ENCODE measurements at places on chromosomes 4 and X.

DNA sequence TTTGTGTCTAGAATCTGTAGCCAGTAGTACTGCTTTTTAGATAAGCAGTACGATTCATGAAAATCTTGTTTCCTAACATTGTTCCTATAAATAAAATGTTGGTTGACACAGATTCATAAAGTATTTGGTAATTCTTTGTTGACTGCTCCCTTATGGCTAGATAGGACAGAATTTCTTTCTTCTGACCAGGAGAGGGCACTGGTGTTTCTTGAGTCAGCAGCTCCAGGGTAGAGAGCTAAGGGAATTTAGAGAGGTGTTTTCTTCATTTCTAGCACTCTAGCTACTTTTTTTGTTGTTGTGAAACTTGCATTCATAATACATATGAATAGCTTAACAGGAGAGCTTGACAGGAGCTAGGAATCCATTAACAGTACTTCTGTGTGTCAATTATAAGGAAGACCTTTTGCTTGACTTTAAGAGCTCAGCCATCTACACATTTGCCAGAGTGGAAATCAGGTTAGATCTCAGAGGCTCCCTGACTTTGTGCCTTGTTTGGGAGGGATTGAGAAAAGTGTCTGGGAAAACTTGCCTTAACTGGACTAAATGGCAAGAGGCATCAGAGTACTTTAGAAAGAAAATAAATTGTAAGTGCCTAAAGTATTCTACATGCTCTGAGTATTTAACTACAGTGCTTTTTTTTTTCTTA lies 756.1 kb downstream of the SH3BGRL start:
- DNase-seq: no peak

GRCh38 chr4:38088321-38088720 lies 128.1 kb downstream of the PTTG2 start:
- DNase-seq: no peak

DNA sequence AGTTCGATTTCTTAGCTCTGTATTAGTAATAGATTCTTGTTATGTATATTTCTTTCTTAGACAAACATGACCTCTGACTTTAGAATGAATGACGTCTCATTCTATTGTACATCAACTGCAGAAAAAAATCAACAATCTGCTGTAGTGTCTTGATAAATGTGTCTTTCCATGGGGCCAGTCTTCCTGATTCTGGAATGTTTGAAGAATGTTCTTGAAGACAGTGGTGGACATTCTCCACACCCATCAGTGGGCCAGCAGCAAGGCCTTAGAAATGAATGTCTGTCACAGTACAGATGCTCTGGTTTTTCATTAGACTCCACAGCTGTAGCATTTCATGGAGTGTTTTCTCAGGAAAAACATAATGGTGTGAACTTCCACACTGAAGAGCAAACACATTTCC lies 63.2 kb upstream of the FAM47B start:
- DNase-seq: no peak

- DNase-seq: no peak
These were observed 118.3 kb upstream of the PUDP start for GRCh38 chrX:7266288-7266687.

DNA sequence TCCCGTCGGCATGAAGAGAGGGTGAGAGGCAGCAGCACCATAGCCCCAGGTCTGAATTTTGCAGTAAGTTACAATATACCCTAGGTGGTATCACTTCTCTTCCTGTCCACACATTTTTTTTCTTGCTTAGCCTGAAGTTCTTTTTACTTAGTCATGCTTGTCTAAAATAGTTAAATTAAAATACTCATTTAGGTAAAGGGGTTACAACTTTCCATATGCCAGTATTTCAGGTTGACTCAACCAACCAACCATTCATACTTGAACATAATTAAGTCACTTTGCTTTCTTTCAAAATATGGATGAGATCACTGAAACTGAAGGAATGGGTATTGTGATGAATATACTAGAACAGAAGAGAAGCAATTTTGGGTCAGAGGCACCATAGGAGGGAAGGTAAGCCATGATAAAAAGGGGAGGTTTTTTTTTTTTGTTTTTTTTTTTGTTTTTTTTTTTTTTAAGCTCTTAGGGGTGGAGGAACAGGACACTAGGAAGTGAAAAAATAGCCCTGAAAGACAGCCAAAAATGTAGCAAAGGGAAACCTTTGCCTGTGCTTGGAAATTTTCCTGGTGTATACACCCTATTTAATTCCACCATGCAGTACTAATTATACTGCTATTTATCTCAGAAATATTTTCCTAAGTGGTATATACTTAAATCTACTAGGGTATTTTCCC lies 41.8 kb downstream of the RPS6KA3 start:
- DNase-seq: no peak

DNA sequence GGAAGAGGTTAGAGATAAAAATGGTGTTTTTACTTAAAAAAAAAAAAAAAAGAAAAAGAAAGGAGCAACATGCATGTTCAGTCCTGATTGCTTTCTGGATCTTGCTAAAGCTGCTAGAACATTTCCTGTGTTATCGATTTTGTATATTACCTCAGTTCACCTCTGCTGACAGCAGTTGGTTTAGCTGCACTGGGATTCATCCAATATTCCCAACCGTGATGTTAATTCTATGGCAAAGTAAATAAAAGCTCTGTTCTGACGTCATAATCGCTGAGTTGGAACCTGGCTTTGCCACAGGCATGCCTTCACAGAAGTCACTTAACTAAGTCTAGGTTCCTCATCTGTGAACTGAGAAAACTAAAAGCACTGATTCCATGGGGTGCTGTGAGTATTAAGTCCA lies 90.7 kb upstream of the SORBS2 start:
- no peak for DNase-seq

GRCh38 chr4:133524369-133524768 lies 375.3 kb downstream of the PCDH10 start:
- no peak for DNase-seq

- DNase-seq: no peak
These were observed 2.5 kb upstream of the TDO2 start for GRCh38 chr4:155901013-155901412.

- no peak for DNase-seq
These were observed 298.1 kb downstream of the UNC5C start for GRCh38 chr4:95250544-95251137.

DNA sequence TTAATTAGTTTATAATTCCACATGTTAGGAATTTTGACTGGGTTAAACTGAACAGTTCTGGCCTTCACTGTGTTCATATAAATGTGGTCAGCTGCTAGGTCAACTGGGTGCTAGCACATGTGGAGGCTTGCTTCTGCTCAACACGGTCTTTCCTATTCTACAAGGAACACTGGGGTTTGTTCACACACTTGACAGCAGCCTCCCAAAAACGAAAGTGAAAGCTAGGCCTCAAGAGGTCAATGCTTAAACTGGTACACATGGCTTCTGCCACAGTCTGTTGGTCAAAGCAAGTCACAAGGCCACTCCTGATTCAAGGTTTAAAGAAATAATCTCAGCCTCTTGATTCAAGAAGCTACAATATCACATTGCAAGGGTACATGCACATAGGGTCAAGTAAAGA lies 126.5 kb downstream of the QDPR start:
- DNase-seq: no peak

DNA sequence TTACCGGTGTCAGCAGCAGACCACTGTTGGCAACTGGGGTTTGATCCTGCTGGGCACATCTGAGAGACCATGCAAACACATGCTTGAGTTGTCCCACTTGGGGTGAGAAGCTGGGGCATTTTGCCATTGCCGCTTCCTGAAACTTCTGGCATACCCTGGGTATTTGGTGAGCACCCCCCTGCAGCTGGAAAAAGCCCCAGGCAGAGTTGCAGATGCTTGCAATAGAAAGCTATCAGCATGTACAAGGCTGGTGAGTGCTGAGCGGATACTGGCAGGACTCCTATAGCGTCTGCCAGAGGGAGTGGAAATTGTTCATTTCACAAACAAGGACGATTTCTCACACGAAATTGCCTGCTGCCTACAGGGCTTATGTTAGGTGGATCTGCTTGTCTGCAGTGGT lies 32.3 kb downstream of the SUPT20HL1 start:
- DNase-seq: no peak

DNA sequence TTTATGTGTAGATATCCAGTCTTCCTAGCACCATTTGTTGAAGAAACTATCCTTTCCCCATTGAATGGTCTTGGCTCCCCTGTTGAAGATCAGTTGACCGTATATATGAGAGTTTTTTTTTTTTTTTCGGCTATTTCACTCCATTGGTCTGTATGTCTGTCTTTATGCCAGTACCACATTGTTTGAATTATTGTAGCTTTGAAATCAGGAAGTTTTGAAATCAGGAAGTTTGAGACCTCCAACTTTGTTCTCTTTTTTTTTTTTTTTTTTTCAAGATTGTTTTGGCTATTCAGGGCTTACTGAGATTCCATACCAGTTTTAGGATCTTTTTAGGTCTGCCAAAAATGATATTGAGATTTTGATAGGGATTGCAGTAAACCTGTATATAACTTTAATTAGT lies 4.3 kb upstream of the SCD5 start:
- DNase-seq: no peak

GRCh38 chr4:23312686-23313085 lies 577.2 kb downstream of the PPARGC1A start:
- no peak for DNase-seq

GRCh38 chrX:97405031-97405660 lies 521.4 kb downstream of the RPA4 start:
- no peak for DNase-seq

GRCh38 chr4:174340714-174341113 lies 57.0 kb downstream of the CEP44 start:
- no peak for DNase-seq

DNA sequence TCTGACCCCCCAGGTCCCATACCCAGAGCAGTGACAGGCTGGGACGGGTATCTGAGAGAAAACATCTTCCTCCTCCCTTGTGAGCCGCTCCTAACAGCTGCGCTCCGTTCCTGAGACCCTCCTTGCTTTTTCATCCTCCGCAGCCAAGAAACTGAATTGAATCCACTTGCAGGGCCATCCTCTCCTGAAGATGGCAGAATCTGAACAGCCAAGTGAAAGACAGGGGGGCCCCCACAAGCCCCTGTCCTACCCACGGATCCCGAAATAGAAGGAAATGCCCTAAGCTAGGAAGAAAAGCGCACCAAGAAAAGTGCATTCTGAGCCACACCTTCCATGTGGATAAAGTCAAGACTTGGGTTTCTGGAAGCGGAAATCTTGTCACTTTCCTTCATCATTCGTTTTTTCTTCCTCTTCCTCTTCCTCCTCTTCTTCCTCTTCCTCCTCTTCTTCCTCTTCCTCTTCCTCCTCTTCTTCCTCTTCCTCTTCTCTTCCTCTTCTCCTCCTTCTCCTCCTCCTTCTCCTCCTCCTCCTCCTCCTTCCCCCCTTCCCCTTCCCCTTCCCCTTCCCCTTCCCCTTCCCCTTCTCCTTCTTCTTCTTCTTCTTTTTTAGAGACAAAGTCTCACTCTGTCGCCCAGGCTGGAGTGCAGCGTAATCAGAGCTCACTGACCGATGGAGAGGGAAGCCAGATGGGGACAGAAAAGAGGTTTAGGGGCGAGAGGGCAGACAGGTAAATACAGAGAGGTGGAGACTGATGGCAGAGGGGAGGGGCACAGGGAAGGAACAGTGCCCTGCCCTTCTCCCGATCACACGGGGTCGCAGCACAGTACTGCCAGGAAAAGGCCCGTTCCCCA lies 86.0 kb upstream of the WWC2 start:
- DNase-seq: no peak

DNA sequence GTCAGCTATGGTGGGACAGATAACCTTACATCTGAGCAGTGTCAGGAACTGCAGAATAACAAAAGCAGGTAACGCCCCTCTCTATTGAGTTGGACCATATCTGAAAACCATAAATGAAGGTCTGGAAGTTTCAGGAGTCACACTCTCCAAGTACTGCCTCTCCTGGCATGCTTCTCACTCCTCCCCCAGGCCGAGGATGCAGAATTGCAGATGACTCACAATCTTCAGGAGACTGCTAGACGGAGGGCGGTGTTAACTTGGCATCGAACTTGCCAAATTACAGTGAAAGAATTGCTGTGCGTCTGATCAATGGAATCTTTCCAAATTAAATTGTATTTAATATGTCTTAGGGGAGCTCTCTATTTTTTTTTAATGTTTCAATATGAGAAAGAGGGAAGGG lies 67.1 kb upstream of the TRIM2 start:
- no peak for DNase-seq

DNA sequence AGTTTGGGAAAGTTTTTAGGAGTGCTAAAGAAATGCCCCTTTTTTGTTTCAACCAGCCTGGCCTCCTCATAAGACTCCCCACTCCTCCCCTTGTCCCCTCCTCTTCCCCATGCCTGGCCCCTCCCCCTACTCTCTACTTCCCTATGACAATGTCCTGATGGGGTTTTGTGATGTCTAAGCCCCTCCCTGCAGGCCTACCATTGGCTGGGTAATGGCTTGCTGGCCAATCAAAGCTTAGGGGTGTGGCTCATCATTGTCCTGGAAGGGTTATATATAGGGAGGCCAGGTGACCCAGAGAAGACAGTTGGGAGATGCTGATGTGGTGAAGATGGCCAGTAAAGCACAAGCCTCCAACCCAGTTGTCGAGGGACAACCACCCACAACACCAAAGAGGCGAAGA lies 48.2 kb upstream of the PASD1 start:
- no peak for DNase-seq

GRCh38 chr4:107970063-107970798 lies 19.5 kb upstream of the HADH start:
- no peak for DNase-seq

DNA sequence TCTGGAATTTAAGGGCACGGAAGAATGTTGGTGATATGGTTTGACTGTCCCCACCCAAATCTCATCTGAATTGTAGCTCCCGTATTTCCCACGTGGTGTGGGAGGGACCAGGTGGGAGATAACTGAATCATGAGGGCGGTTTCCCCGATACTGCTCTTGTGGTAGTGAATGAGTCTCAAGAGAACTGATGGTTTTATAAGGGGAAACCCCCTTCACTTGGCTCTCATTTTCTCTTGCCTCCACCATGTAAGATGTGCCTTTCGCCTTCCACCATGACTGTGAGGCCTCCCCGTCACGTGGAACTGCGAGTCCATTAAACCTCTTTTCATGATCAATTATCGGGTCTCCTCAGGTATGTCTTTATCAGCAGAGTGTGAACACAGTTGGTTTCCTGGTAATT lies 25.6 kb upstream of the DHRSX start:
- no peak for DNase-seq

DNA sequence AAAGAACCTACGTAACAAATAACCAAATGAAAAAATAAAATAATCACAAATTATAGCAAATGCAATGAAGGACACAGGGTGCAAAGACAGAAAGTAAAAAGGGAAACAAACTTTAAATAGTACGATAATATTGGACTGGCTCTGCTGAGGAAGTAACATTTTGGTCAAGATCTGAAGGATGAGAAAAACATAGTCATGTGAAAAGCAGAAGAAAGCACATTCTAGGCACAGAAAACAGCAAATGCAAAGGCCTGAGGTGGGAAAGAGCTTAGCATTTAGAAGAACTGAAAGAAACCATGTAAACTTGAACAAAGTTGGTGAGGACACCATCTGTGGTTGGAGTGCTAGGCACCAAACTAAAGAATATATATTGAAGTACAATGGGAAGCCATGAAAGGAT lies 111.2 kb downstream of the PPP3CA start:
- no peak for DNase-seq

DNA sequence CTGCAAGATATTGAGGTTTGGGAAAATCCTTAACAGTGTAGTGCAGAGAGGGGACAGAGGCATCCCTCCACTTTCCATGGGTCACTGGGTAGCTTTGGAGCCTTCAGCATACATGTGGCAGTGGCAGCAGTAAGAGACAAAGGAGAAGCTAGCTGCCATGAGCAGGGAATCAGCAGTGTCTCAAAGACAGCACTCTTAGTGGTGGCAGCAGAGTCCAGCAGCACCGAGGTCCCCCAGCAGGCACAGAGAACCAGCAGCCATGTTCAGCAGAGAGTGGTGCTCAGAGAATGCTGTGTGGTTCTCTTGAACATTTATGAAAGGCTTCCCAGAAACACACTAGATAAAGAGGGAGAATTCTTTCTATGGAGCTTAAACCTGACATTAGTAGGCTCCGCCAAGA lies 308.5 kb downstream of the CENPC start:
- DNase-seq: no peak
